ENCODE measurements at places on chromosomes 12 and 14.

GRCh38 chr12:71460318-71460717 is 20.7 kb downstream of the LGR5 start:
- no peak for DNase-seq

DNA sequence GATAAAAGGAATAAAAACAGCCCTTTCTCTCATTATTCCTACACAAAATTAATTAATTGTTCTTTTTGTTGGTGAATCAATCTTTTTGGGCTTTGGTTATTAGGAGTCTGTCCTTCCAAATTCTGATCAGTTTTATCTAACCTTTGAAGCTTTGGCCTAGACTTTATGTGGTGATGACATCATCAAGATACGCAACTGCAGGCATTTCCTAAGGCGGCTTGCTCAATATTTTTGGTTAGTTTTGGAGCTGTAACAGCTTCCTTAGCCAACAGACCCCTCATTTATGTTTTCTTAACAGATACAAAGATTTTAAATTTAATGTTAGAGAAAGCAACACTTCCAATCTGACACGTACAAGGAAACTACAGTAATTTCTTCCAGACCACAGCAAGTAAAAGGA is 87.8 kb upstream of the PDE3A start:
- DNase-seq: peak; percentile 81

DNA sequence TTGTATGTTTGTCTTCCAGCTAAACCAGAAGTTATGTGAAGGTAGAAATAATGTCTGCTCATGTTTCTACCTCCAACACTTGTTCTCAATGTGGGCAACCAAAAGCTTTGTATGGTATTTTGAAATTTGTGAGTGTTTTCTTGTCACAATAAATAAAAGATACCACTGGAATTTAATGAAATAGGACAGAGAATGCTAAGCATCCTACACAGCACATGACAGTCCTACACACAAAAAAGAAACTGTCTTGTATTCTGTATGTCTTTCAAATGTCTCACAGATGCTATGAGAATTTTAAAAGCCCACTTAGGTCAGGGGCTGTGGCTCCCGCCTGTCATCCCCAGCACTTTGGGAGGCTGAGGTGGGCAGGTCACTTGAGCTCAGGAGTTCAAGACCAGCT is 68.9 kb downstream of the RALGAPA1 start:
- no peak for DNase-seq

DNA sequence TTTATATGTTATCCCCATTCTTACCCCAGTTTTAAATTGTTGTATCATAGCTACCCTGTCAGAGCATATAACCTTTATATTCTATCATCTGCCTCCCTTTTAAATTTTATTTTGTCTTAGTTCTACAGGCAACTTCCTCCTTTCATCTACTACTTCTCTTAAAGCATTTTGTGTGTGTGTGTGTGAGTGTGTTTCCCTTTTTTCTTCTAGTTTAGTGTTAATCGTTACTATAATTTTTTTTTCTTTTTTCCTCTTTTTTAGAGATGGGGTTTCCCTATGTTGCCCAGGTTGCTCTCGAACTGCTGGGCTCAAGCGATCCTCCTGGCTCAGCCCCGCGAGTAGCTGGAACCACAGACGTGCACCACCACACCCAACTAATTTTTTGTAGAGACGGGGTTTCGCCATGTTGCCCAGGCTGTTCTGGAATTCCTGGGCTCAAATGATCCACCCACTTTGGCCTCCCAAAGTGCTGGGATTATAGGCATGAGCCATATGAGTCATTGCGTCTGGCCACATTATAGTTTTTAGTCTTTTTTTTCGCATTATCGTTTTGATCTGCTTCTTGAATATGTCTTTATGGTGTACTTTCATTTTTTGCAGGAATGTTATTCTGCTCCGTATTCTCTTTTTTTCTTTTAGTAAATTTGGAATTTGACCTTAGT is 33.1 kb upstream of the FBXO34 start:
- peak; percentile 88 for DNase-seq

- DNase-seq: no peak
These were observed 20.1 kb downstream of the DENND5B start for GRCh38 chr12:31570880-31571279.

DNA sequence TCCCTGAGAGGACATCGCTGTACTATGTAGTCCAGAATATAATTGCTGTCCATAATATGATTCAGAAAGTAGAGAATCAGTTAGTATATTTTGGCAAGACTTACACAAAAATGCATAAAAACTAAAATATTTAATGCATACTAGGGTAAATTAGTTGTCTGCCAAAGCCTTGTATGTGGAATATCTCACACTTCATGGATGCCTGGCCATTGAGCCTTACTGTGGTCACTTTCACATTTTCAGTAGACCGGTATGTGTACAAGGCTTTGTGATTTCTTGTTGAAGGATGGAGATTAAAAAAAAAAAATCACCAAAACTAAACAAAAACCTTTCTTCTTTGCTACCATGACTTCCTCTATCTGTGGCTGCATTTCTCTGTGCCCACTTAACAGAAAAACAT is 197.3 kb upstream of the DDHD1 start:
- no peak for DNase-seq

DNA sequence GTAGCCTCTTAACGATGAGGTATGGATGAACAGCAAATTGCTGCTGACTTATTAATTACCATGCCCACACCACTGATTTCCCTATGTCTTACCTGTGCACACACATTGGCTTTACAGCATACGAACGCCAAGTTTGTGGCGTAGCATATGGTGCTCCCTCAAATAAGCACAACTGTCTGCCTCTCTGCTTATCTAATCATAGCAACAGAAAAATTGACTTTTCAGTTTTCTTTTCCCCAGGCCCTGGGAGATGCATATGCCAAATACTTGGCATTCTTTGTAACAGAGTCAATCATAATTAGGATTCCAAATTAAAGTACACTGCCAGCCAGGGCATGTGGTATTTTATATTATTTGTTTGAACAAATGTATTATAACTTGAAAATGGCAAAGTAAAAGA is 625.5 kb downstream of the DIO2 start:
- no peak for DNase-seq

- no peak for DNase-seq
These were observed 29.2 kb downstream of the ZC3H14 start for GRCh38 chr14:88592031-88592430.

GRCh38 chr12:65496617-65497016 is 218.1 kb downstream of the MSRB3 start:
- DNase-seq: peak; percentile 87

DNA sequence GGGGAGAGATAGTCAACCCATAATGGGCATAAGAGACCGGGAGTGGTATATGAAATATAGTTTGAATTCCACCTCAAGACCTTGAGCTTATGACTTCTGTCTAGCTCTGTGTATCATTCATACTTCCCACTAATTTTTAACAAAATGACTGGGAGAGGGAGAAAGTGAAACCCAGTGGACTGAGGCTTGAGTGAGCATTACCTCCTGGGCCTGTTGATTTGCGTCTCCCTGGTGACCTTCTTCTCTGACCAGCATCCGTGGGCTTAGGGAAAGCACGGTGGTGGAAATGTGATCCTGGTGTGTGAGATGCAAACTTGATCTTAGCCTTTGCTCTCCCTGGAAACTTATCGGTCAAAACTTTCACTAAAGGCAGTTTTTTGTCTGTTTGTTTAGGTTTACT is 207.9 kb upstream of the BCL2L14 start:
- DNase-seq: no peak

DNA sequence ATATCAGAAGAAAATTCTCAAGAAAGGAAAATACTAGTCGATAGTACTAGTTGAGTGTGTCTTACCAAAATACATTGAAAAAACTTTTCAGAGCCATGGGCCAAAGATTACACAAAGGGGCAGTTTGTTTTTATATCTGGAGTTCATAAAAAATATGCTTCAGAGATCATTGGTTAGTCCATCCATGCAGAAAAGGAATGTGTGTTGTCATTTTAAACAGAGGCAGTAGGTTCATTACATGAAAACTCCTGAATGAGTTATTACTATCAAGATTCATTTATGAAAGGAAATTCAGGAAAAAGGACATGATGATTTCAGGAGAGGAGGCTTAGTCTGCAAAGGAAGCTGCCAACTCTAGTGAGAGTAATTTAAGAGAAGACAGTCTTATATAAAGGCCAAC is 354.8 kb downstream of the AEBP2 start:
- no peak for DNase-seq

GRCh38 chr12:76108356-76108755 is 23.9 kb upstream of the NAP1L1 start:
- no peak for DNase-seq

DNA sequence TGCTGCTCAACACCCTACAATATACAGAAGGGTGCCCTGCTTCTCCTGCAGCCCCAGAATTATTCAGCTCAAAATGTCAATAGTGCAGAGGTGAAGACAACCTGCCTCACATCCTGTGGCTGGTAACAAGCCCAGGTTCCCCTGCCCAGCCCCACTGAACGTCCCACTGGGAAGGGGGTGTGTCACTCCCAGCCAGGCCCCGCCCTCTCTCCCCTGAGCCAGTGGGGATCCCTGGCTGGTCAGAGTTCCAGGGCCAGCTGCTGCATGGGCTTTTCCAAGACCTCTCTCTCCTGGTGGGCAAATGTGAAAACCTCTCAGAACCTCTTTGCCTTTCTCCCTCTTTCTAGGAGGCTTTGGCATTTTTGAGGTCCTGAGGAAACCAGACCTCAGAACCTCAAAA is 13.7 kb upstream of the LHX5 start:
- no peak for DNase-seq

GRCh38 chr12:93466625-93467350 is 526 bp upstream of the MRPL42 start:
- no peak for DNase-seq

DNA sequence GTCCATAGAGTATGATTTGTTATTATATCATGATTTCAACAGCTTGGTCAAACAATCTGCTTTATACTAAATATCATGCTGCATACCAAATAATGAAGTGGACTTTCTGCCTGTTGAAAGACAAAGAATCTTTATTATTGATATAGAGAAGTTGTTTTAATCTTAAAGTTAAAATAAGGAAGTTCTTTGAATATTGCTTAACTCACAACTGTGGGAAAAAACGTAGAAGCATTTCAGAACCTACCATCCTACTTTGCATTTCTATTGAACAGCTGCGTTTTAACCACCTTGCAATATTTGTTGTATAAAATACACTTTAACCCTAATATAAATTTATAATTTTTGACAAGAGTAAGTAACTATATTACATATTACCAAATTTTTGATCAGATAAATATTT is 22.9 kb upstream of the ARL1 start:
- DNase-seq: peak; percentile 69

DNA sequence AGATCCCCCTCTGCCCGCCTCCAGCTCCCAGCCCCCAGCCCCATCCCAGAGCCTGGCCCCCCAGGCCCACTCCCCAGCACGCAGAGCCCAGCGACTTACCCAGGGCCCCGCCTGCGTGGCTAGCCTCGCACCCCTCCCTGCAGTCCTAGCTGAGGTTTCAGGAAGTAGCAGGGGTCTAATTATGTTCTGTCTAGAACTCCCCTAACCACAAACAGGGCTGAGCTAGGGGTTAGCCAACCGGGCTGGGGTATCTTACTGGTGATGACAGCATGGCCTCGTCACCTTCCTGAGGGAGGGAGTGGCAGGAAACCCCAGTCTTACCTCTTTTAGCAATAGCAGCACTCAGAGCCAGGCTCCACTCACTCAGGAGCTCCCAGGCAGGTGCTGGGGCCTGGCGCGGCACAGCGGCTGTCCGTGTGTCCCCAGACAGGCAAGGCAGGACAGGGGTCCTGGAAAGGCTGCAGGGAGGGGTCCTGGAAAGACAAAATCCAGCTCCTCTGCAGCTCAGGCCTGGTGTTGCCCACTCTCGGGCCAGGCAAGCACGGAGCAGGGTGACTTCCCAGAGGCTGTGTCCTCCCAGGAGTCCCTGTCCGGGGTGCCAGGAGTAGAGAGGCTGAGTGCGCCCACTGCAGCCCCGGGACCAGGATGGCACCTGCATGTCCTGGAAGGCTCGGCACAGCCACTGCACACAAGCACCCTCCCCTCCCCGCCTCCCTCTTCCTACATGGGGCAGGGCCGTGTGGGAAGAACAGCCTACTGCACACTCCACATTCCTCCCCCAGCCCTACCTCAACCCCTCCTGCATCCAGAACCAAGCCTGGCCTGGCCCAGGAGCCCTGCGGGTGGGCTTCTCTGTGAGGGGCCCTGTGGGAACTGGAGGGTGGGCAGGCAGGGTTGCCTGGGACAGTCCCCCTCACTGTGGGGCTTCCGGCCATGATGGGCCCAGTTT is at the start of gene GPR132:
Gene GPR132, minus strand, starts transcription at position 151 of the 949 bp plus-strand sequence. CDS start 10,010 bp downstream, outside the sequence.
- peak; percentile 99 for DNase-seq

DNA sequence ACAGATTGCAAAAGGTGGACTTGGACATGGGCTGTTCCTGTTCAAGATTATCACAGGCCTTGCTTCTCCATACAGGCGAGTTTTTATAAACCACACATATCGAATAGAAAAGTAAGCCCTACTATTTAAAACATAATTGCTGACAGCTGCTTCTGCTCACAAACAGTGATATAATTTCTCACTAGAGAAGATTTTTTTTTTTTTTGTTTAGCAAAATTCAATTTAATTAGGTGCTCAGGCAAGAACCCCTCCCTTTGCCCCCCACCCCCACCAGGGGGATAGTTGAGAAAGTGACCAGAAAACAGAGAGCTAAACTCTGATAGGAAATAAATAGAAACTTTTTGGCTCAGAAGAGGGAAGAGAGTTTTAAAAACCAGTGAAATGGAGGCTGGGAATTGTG is 132.8 kb upstream of the CRY1 start:
- no peak for DNase-seq

DNA sequence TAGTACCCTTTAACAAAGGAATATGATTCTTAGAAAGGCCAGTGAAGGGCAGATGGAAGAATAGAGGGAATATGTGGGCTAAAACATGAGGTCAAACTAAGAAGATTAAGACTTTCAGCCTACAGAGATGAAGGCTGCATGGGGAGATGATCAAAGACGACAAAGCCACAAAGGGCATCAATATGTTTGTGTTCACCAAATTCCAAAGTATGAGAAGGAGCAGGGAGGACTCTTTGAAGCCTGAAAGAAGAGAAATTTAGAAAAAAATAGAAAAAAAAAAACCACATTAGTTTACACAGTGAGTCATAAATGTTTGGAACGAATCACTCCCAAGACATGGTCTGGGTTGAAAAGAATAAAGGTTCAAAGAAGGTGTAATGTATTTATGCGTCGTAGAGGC is 131.8 kb downstream of the NEDD1 start:
- DNase-seq: no peak

GRCh38 chr14:63051301-63051700 is 6.0 kb upstream of the KCNH5 start:
- no peak for DNase-seq

GRCh38 chr12:12181511-12181910 is 85.3 kb downstream of the LRP6 start:
- DNase-seq: no peak

Measured in MV-4-11 (cell line).